A172 (cell line): ENCODE measurements at places on chromosomes 7 and 10.

- peak; percentile 7 for DNase-seq
These were observed 220.9 kb upstream of the MKLN1 start for GRCh38 chr7:131106681-131107336.

GRCh38 chr7:153091477-153091876, 331.9 kb downstream of the ACTR3B start:
- no peak for DNase-seq

DNA sequence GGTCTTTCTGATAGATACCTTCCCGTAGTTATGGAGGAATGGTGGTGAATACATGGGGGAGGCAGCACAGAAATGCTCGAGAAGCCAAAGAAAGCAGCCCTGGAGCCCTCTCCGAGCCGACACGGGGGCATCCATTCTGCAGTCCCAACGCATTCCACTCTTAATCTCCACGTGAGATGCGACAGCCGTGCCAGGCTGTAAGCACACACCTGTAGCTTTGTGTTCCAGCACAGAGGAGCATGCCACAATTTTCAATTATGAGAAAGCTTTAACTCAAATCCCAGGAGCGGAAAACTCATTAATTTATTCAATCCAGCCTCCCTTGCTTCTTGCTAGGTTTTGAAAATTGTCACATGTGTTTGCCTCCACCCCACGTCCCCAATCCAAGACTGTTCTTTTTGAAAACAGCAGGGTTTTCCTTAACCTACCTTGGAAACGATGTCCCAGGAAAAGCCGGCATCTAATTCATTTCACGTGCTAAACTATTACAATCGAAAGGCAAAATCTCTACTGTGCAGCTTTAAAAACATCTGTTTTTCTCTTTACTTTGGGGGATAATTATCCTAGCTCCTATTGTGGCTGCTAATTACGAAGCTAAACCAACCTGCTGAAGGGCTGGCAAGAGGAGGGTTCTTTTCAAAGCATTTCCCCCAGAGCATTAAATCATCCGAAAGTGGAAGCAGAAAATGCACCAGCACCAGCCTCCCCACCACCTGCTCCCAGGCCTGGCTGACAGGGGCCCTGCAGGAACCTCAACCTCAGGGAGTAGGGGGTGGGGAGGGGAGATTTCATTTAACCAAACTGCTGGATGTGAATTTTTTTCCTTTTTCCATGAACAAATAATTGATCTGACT, 56.0 kb upstream of the CHST15 start:
- no peak for DNase-seq

GRCh38 chr10:16116404-16117304, 256.3 kb upstream of the MINDY3 start:
- peak; percentile 1 for DNase-seq

DNA sequence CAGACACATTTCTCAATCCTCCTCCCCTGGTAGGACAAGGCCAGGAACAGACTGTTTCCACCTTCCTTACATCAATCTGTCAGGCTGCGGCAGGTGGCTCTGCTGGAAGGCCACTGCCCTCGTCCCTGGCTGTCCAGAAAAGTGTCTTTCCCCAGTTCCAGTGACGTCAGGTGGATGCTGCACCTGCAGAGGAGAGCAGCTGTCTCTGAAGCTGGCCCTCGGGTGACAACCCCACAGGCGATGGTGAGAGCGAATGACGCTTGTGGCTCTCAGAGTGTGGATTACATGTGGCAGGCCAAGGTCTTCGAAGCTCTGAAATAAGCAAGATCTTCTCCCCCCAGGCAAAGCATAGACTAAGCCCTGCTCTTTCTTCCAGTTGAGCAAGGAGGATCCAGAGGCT, 146.9 kb upstream of the RET start:
- DNase-seq, result no peak

GRCh38 chr10:114990991-114991390, 53.0 kb downstream of the TRUB1 start:
- no peak for DNase-seq

DNA sequence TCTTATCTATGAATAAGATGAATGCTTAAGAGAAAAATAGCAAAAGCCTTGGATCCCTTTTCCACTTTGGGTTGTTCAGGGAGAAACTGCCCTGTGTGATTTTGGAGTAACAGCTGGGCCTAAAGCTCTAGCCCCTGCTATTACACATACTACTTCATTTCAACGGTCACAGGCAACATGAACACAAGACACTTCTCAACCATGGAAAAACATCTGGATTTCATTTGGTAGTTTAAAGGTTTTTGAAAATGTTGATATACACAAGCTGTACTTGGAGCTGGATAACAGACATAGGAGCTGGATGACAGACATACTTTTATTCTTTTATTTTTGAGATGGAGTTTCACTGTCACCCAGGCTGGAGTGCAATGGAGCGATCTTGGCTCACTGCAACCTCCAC, 2.7 kb upstream of the CHUK start:
- DNase-seq, result no peak
